Stimulated activated CD4-positive, alpha-beta T cell treated with anti-CD3 and anti-CD28 coated beads, Interleukin-15, amount 100 ng/mL, for 1 hour (primary cell): ENCODE measurements at places on chromosomes 2 and 18.

DNA sequence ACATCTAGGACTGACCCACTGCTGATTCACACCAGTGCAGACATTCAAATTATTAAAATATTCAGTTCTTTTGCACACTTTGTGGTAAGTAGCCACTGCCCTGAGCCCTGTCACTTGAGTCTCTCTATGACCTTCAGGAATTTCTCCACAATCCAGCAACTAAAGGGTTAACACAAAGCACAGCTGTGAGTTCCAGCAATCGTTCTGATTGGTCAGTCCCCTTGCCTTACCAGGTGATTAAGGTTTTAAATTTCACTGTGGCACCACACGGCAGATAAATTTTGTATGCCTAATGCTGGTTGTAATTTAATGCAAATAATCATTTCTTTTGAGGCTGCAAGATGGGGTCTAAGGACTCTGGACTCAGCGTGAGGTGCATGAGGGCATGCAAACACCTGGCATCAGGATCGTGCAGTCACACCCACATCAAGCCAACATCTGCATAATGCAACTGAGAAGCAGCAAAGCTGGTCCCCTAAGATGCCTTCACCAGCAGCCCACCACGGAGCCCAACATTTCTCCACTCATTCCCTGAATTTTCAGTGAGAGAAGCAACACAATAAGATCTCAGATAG is 36.6 kb downstream of the SLC14A1 start:
- DNase-seq, result no peak

DNA sequence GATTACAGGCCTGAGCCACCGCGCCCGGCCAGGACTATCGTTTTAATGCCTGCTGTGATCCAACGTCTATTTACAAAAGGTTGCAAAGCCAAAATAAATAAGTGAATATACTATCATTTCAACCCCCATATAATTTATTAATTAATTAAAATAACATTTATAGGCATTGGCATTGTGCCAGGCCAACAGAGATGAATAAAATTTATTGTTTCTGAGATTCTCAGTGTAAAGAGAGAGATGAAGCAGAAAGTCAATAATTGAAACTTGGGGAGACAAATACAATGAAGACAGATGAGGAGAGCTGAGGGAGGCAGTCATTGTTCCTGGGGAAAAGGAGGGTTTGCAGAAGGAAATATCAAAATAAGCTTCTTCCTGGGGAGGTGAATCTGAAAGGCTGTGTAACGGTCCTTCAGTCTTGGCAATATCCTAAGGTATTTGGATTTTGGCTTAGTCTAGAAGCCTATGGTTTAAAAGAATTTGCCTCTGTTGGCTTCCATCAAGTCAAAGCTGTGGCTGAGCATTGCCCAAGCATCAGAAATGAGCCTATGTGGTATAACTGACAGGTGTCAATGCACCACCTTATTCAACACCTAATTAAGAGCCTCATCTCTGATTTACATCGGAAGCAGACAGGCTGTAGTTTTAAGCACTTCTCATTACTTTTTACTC is 31.5 kb downstream of the KCNE4 start:
- DNase-seq, result no peak

GRCh38 chr18:42131066-42131929 is 176.3 kb downstream of the PIK3C3 start:
- DNase-seq, result no peak

DNA sequence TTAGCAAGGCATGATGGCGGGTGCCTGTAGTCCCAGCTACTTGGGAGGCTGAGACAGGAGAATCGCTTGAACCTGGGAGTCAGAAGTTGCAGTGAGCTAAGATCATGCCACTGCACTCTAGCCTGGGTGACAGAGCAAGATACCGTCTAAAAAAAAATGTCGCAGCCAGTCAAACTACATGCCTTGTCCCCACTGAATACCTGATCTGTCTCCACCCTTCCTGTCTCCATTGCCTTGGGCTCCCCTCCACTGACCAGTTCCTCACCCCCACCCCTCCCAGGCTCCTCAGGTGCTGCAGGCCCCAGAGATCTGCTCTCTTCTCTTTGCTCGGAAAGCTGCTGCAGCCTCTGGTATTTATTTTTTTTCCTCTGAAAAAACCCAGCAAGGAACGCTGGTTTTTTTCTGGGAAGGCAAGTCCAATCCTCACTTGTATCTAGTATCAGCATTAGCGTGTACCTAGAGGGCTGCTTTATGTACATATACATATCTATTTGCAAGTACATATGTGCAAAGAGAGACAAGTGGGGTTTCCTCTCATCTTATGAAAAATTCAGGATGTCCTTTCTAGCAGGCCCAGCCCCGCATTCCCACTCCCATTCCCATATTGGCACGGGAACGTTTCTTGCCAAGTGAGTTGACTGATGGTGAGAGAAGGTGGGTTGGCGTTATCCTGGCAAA is 4.4 kb downstream of the PSD4 start:
- DNase-seq, result no peak

- no peak for DNase-seq
These were observed at the start of gene MAPK4 for GRCh38 chr18:50559752-50560680. MAPK4 (plus strand) TSS chr18:50560087; CDS start chr18:50663959, 103,872 bp downstream.

DNA sequence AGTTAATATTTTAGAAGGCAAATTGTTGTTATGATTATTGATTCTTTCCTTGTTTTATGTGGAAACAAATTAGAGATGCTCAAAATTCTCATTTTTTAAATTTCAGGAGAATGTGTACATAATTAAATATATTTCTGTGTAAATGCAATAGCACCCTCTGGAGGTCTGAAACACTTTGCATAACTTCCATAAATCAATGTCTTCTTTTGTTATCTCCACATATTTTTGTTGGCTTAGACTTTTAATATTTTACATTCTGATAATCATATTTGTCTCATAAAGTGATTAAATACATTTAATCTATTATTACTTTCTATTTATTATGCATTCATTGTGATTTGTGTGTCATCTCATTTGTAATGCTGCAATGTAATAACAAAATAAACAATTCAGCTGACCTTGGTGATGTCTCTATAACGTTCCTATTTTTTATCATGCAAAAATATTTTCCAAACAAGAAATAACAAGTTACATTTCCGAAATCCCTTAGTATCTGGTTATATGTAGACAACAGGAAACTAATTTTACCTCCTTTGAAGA is 201.8 kb upstream of the GALNT5 start:
- DNase-seq, result no peak

- no peak for DNase-seq
These were observed 102.6 kb downstream of the ANKRD44 start for GRCh38 chr2:197208024-197208423.

DNA sequence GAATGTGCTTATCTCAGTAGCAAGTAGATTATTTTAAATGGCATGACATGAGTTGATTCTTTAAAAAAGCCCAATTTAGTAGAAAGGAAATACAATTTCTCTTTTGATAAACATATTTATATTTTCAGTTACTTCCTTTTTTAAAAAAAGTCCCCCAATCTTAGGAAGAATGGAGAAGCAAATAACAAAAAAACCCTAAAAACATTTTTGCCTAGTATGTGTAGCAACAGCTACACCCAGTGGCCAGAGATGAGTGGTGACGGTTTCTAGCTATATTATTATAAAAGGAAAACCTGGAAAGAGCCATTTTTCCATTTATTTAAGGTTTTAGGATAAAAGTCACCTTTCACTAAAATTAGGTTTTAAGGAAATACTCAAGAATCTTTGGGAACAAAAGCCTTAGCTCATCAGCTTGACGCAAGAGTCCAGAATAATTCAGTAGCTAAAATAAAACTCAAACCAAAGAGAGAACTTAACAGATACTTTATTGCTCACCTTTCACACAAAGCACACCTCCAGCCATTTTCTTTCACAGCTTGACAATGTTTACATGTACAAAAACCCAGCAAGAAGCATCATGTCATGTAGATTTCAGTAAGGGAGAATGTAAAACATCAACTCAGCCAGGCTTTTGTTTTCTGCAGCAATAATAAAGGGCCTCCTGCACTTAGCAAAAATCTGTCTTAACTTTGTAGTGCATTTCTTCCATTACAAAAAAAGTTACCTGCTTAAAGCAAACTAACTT is 15.7 kb downstream of the FAM98A start:
- no peak for DNase-seq

GRCh38 chr2:190628591-190629319 is 20.1 kb upstream of the NAB1 start:
- DNase-seq, result no peak

DNA sequence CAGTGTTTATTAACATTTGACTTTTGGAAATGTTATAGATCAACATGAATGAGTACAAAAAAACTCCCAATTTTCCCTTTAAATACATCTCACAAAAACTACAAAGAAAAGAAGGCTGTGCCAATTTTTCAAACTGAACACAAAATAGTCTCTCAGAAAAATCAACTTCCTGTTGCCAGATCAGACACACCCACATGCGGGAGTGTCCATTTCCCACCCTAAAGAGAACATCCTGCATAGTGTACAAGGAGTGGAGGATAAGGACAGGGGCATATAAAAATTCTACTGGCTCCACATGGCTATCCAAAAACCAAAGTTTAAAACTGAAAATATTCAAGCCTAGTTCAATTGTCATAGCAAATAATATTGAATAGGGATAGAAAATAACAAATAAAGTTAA is 165.3 kb downstream of the ATAD2B start:
- DNase-seq, result no peak

GRCh38 chr18:45166836-45167551 is 448.3 kb upstream of the SLC14A2 start:
- DNase-seq, result no peak

GRCh38 chr2:64819774-64820688 is 166.3 kb upstream of the SERTAD2 start:
- DNase-seq, result peak; percentile 8

DNA sequence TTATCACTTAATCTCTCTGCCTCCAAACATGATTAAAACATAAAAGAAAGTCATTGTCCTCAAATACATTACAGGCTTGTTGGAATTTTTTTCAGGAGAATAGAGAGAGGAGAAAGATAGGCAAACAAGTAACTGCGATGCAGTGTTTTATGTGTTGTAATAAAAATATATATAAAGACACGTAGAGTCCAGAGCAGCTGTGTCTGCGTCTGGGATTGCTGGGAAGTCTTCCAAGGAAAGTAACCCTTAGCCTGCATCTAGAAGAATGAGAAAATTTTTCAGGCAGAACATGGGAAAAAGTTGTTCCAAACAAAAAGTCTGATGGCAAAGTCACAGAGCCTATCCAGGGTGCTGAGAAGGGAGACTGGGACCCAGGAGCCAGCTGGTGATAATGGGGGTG is 91.8 kb upstream of the ST6GAL2 start:
- DNase-seq, result no peak

DNA sequence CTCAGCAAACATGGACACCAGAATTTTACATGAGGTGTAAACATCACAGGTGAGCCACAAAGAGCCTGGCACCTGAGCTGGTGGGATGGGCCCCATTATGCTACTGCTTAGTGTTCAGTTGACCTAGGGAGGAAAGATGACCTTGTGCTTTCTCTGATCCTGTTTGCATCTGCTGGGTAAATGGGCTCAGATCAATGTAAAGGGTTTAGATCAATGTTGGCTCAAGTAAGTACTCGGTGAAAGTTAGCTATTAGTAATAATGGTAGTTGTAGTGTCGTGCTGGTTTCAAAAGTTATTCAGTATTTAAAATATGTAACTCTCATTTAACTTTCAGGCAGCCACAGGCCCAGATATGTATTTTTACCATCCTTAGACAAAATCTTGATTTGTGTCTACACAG is 19.8 kb downstream of the ABHD3 start:
- no peak for DNase-seq

DNA sequence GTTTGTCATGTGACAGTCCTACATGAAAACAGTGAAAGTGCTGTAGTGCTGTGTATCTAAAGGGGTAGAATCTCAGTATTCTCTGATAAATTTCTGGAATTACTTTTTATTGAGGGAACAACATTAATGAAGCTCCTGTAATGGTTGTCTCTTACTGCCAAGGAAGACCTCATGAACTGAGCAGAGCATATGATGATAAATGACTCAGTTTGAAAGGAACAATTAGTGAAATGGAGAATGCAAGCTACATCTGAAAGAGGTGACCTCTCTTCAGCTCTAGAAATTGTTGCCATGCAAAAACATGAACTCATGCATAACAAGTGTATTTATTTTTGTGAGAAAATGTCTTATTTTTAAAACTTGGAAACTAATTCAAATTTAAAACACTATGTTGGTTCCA is 93.6 kb downstream of the SCN9A start:
- no peak for DNase-seq

DNA sequence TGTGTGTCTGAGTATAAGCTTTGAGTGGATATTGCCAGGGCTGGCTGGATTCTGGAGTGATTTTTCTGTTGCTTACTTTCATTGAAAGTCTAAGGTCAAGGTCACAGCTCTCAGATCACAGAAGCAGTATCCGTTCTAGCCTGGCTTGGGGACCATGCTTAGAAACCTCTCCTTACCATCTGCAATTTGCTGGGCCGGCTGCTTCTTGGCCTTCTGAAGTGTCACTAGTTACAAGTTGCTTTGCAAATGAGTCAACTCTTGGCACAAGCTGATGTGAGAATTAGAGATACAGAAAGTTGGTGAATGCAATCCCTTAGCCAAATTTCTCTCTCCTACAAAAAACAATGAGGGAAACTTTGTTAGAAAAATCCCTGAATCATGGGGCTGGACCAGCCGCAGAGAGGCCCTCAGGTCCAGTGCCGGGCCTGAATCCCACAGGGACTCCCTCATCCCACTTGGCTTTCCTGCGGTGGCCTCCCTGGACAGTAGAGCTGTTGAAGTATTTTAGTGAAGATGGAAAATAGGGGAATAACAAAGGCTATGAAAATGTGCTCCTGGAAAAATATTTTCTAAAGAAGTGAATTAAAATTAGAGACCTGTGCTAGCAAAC is 92.7 kb upstream of the CNGA3 start:
- DNase-seq, result no peak

DNA sequence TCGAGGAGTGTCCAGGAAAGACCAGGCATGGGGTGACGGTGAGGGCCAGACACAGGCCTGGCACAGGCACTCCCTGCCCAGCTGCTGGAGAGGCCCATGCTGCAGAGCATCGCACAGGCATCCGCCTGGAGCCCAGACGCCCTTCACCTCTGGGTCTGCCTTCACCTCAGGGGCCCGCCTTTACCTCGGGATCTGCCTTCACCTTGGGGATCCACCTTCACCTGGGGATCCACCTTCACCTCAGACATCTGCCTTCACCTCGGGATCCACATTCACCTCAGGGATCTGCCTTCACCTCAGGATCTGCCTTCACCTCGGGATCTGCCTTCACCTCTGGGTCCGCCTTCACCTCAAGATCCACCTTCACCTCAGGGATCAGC is 7.7 kb downstream of the KIF1A start:
- DNase-seq, result no peak

- DNase-seq, result no peak
These were observed 18.6 kb downstream of the VRK2 start for GRCh38 chr2:58065248-58065647.

GRCh38 chr18:1296237-1296636 is 391.6 kb downstream of the ADCYAP1 start:
- no peak for DNase-seq
